ENCODE measurements at places on chromosomes 7 and 10.

- DNase-seq = no peak
These were observed 59.1 kb upstream of the ZNF32 start for GRCh38 chr10:43707770-43708169.

GRCh38 chr7:102912742-102913141, at the start of gene LRRC17:
Gene LRRC17, plus strand, starts transcription at chr7:102913000. Its CDS starts 20,914 bp downstream, at chr7:102933914.
- peak; percentile 87 for DNase-seq

DNA sequence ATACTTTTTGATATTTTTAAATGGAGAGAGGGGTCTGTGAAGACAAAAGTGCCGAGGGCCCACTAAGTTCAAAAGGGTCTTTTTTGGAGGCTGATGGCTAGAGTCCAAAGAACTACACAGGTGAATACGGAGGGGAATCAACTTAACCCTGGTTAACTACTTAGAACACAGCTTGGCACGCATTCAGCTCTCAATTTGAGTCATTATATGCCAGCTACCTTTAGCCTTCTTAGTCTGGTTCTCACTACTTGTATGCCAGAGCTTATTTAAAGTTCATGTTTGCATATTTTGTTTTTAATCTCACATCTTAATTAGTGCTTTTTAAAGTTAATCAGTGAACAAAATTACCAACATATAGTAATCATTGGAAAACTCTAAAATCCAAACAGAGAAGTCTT, 80.8 kb downstream of the VWDE start:
- DNase-seq = peak; percentile 91

GRCh38 chr10:47364366-47364765, 16.2 kb downstream of the RBP3 start:
- DNase-seq = no peak

GRCh38 chr7:27095050-27095896, 527 bp downstream of the HOXA1 start:
- DNase-seq = no peak

GRCh38 chr10:58854811-58855210, 321.6 kb upstream of the PHYHIPL start:
- DNase-seq = no peak

- DNase-seq = no peak
These were observed 22.7 kb upstream of the ZNF800 start for GRCh38 chr7:127415060-127415742.

GRCh38 chr10:63168821-63169462, 35.8 kb downstream of the NRBF2 start:
- no peak for DNase-seq

DNA sequence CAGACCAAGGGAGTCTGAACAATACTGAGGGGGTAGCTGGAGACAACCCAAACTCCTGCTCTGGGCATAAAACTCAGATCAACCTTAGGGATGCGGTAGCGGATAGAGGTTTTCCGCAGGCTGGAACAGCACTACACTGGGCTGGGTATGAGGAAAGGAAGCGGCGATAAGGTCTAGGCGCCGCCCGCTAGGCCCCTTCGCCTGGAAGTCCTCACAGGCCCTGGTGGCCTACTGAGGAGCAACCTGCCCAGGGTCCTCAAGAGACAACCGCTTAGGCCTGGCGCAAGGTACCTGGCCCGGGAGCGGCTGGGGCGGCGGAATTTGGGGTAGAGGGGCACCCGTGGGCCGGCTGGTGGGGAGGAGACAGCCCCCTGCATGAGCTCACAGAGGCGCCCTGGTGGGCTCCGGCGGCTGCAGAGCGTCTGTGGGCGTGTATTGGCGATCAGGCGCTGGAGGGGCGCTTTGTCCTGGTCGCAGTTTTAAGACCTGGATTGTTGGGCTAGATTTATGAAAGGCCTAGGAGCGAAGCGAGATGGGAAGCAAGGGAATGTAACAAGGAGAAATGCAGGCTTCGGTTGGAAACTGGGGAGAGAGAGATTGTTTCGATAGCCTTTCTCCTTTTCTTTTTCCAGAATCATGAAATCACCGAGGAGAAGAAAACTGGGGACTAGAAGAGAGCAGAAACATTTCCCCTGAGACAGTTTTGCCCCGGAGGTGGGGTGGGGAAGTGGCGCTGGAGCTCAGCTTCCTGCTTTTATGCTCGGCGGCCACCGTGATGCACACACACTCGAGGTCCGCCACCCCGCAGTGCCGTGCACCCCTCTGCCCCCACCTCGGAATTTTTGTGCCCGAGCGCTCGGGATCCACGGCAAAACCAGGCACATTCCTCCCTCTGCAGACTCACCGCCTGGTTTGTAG, 2.4 kb upstream of the NKX2-3 start:
- no peak for DNase-seq

- no peak for DNase-seq
These were observed 162.9 kb downstream of the ST7 start for GRCh38 chr7:117116211-117116610.

DNA sequence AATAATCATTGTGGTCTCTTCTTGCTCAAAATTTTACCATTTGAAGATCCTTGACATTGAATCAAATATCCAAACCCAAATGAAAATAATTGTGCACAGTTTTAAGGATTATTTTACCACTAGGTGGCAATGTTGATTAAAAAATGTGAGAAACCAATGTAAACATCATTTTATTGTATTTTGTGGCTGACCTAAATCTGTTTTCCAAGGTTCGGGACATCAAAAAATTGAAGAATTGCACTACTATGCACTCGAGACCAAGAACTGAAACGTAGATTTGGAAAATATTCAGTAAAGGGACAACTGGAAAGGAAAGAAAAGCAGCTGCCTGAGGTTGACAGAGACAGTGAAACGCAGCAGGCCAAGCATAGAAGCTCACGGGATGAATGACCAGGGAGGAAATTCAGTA, 259.3 kb downstream of the SNX13 start:
- no peak for DNase-seq

DNA sequence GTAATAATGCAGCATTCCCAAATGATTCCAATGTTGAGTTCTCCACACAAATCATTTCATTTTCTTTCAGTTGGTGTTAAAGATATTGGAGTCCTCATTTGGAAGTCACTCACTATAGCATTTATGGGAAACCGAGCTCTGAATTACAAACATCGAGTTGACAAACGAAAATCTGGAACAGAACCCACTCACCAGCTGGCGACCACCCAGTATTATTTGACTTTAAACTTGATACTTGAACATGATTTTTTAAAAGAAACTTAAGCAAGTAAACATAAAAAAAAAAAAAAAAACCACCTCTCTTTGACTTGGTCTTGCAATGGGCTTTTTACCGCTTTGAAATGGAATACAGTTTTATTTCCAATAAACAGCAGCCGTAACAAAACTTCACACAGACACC, 576.6 kb upstream of the C7orf33 start:
- DNase-seq = no peak

GRCh38 chr7:98841179-98841997, 28.4 kb downstream of the TMEM130 start:
- peak; percentile 55 for DNase-seq

DNA sequence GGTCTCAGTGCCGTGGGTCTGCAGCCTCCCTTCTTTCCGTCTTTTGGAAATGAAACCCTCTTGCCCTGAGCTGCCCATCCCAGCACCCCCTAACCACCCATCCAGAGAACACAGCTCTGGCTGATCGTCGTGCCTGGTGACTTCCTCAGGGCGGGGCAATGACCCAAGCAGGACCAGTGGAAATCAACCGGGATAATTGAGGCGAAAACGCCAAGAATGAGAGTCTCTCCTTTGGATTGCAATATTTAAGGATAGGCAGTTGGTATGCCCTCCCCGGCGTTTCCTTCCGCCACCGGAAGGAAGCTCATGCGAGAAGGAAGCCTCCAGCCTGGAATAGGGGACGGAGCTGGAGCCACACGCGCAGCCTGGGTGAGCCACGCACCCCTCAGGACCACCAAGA, 73.7 kb upstream of the PFKP start:
- no peak for DNase-seq

DNA sequence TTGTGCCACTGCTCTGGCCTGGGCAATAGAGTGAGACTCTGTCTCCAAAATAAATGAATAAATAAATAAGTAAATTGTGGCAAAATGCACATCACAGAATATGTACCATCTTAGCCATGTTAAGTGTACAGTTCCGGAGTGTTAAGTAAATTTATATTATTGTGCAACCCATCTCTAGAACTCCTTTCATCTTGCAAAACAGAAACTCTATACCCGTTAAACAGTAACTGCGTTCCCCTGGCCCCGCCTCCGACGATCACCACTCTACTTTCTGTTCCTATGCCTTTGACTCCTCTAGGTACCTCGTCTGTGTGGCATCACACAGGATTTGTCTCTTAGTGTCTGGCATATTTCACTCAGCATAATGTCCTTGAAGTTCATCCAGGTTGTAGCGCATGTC, 356.4 kb upstream of the FOXK1 start:
- no peak for DNase-seq

DNA sequence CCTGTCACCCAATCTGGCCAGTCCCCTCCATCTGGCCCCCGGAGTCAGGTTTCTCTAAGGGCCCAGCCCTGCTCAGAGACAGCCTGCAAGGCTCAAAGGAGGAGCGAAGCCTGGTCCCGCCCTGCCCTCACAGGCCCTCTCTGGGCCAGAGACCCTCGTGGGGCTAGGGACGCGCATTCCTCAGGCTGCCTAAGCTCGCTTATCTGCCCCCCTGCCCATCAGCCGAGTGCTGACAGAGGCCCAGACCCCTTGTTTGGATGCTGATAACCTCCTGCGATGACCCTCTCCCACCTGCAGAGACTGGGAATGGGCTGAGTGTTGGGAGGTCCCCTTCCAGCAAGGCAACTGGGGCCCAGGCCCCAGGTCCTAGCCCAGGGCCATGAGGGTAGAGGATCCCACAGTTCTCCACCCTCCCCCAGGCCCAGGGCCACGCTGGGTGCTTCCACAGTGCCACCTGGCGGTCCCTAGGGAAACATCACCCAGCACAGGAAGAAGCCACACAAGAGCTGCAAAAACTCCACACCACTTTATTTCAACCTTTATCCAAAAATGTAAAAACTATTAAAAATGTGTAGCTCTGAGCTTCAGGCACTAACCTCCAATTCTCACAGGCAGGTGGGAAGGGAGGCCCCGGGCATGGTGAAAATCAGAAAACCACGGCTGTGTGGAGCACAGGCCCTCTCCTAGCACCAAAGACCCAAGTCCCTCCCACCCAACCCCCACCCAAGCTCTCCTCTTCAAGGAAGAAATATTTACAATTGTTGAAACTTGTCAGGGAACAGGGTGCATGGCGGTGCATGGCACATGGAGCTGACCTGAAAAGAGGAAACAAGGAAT, 2.2 kb downstream of the NPM3 start:
- DNase-seq = no peak

DNA sequence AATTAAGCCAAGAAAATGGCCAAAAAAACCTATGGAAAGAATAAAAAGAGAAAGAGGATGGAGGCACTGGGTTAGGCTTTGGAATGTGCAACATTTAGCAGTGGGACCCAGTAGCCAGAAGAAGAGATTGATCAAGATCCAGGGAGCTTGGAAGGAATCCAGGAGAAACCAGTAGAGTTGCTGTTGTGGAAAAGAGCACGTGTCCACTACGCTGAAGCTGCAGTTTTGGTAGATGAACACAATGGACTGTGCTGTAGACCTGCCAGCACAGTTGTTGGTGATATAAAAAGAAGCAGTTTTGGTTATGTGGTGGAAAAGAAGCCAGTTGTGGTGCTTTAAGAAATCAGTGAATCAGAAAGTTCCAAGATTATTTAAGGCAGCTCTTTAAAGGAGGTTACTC, 802.2 kb upstream of the POM121L12 start:
- DNase-seq = no peak

DNA sequence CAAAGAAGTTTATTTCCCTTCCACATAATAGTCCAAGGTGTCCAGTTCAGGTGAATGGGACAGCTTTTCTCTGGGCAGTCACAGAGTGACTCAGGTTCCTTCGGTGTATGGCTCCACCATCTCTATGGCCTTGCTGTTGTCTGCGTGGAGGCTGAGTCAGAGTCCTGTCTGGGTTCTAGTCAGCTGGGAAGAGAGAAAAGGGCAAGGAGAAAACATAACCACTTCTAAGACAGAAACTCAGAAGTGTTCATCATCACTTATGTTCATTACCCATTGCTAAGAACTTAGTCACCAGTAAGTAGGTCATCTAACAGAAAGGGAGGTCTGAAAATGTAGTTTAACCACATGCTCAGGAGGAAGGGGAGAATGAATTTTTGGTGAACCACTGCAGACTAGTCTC, 32.4 kb upstream of the CCDC7 start:
- DNase-seq = no peak

GRCh38 chr7:34837801-34838201, 179.8 kb downstream of the NPSR1 start:
- no peak for DNase-seq

GRCh38 chr7:105132835-105133234, 118.8 kb downstream of the KMT2E start:
- no peak for DNase-seq

DNA sequence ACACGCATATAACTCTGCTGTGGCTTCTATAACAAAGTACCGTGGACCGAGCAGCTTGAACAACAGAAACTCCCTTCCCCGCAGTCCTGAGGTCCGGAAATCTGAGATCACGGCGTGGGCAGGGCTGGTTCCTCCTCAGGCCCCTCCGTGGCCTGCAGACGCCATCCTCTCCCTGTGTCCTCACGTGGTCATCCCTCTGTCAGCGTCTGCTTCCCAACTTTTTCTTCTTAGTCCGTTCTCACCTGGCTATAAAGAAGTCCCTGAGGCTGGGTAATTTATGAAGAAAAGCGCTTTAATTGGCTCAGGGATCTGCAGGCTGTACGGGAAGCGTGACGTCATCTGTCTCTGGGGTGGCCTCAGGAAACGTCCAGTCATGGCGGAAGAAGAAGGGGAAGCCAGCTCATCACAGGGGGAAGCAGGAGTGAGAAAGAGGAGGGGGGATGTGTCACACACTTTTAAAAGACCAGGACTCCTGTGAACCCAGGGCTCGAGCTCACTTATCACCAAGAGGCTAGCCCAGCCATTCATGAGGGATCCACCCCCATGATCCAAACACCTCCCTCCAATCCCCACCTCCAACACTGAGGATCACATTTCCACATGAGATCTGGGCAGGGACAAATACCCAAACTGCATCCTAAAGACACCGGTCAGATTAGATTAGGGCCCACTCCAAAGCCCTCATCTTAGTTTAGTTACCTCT, 91.2 kb upstream of the INSIG1 start:
- no peak for DNase-seq

- no peak for DNase-seq
These were observed 33.7 kb downstream of the R3HCC1L start for GRCh38 chr10:98168147-98168546.

DNA sequence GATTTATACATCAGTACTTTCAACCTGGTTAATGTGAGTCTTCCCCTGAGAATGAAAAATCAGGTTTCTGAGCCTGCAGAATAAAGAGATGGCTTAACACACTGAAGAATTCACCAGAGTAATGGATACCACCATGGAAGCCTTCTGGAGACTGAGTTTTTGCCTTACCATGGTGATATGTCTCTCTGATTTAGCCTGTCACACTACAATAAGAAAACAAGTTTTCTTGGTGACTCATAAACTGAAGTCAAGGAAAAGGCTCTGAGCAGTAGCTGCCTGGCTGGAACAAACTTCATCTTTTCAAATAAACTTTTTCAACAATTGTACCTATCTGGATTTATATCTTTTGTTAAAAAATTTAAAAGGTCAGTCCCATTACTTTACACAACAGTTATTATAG, 229.0 kb downstream of the PRPF18 start:
- DNase-seq = no peak

GRCh38 chr7:7304705-7305450, 122.5 kb downstream of the C1GALT1 start:
- DNase-seq = peak; percentile 58
